GM23338 (cell line): ENCODE measurements at places on chromosomes 13 and 19.
A peak's percentile ranks its signal among the peaks of the same experiment; 100 is the strongest.

DNA sequence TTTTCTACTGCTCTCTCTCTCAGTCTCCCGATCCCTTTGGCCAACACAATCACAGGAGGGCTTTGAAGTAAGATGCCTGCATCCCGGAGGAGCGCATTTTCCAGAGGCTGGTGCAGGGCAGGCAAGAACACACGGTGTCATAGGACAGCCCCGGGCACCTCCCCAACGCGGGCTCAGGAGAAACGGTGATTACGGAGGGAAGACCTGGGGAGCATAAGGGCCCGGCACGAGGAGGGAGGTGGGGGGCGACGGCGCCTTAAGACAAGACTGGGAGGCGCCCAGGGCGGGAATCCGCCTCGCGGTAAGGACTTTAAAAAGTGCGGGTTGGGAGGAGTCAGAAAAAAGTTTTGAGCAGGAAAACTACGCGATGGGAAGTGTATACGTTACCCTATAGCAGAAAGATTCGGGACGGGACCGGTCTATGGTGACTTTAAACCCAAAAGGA is 18.7 kb upstream of the ZNF888 start:
- DNase-seq = peak; percentile 65

- DNase-seq = no peak
Measured at GRCh38 chr13:57612568-57612967, 19.0 kb upstream of the PCDH17 start.

DNA sequence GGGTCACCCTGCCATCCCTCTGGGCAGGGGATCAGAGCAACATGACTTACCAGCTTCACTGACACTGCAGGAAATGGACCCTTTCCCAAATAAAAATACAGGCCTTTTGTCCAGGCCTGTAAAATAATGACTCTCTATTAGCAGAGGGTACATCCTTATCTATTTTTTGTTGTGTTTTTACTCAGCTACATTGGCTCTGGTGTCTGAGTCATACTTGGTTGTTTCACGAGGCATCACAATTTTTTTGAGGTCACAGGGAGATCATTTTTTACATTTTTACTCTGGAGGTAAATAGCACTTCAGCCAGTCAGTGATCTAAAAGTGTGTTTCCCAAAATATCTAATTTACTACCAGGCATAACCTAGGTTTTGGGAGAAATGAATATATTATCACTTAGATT is 6.9 kb upstream of the HTR2A start:
- no peak for DNase-seq

GRCh38 chr19:51386882-51387520 is 773 bp downstream of the LIM2 start:
- no peak for DNase-seq

DNA sequence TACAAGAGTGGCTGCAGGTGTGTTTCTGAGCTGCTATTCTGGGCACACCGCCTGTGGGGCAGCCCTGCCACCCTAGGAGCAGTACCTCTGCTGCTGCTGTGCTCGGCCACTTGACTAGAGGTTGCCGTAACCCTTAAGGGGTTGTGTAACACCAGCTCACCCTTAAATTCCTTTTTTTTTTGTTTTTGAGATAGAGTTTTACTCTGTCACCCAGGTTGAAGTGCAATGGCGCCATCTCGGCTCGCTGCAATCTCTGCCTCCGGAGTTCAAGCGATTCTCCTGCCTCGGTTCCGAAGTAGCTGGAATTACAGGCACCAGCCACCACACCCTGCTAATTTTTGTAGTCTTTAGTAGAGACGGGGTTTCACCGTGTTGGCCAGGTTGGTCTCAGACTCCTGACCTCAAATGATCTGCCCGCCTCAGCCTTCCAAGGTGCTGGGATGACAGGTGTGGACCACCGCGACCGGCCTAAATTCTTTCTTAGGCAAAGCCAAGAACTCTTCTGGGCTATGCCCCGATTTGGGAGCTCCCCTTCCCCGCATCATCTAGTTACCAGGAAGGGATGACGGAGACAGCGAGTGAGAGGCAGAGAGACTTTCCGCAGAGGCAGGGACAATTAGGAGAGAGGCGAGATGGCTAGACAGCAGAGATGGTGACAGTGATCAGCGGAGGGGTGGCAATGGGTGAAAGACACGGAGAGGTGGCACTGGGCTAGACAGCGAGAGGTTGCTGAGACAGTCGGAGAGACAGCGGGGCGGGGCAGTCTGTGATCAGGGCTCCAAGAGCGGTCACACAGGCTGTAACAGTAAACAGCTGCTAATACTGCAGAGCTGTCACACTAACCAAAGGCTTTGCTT is 4.4 kb upstream of the LILRA5 start:
- peak; percentile 44 for DNase-seq

DNA sequence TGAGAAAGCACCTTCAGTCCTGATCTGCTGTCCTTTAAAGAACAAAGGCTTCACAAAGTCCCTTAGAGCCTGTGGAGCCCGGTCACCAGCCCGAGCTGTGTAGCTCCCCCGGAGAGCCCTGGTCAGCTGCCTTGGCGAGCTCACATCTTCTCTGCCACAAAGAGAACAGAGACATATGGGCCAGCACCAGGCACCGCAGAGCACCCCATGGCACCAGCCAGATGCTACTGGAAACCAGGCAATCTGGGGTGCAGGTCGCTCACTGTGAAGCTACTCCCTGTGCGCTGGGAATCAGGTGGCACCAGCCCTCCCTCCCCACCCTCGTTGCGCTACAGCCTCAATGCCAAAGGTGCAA is 44.3 kb upstream of the F7 start:
- DNase-seq = no peak

DNA sequence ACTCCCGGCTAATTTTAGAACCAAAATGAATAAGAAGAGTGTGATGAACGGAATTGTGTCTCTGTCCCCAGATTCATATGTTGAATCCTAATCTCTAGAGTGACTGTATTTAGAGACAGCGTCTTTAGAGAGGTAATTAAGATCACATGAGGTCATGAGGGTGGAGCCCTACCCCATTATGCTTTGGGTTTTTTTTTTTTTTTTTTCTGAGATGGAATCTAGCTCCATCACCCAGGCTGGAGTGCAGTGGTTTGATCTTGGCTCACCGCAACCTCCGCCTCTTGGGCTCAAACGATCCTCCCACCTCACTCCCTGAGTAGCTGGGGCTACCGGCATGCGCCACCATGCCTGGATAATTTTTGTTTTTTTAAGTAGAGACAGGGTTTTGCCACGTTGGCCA is 27.9 kb downstream of the FBXO27 start:
- no peak for DNase-seq

DNA sequence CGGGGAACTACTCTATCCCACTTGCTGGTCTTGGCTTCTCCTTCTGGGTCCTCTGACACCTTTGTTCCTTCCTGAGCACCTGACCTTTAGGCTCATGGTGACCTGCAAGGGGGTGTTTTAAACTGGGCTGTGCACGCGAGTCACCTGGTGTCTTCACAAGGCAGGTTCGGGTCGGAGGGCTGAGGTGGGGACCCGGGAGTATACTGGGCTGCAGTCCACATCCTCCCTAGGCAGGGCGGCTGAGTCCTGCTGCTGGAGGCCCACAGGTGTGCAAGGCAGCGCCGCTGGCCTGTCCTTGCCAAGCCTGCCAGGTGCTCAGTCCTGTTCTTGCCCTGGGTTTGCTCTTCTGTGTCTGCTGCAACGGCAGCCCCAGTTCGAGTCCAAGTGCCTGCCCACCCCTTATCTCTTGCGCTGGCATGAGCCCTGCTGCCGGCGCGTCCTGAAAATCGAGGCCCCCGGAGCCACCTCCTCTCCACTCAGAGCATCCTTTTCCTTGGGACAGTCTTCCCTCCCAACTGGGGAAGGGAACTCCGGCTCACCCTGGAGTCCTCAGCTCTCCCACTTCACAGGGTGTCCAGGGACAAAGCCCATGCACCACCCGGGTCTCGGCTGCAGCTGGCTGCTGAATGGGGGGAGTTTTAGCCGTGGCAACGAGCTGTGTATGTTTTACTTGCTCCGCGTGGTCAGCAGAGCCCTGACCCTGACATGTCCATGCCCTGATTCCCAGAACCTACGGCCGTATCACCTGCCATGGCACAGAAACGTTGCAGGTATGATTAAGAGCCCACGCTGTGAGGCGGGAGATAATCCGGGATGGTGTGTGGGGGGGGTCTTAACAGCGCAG is 193.5 kb downstream of the TEX29 start:
- no peak for DNase-seq

DNA sequence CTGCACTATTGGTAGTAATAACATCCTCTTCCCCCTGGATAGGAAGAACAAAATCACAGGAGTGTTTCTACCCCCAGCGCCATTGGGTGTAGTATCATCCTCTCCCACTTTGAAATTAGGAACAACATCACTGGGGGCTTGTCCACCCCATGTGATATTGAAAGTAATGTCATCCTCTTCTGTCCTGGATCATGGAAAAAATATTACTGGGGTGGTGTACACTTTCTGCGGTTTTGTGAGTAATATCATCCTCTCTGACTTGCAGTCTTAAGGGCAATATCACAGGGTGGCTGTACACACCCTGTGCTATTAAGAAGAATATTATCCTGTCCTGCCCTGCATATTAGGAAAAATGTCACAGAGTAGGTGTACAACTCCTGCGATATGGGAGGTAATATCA is 4.9 kb upstream of the RGCC start:
- DNase-seq = no peak

GRCh38 chr19:4357095-4357797 is 13.9 kb downstream of the MPND start:
- no peak for DNase-seq

GRCh38 chr19:47377208-47377701 is 28.1 kb downstream of the DHX34 start:
- no peak for DNase-seq

GRCh38 chr19:33773704-33774624 is 22.7 kb upstream of the KCTD15 start:
- no peak for DNase-seq

DNA sequence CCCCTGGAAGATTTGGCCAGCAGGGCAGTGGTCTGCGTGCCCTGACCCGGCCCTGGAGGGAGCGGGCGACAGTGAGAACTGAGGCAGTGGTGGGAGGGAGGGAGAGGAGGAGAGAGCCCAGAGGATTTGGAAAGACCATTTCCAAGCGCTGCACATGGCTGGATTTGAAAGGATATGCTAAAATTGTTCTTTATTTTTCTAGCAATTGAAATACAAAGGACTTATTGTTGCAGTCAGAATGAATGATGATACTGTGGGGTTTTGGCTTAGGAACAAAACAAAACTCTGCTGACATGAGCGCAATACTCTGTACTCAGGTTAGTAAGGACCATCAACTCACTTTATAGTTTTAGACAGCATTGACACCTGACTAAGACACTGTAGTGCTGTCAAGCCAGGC is 69.5 kb downstream of the TNFRSF19 start:
- no peak for DNase-seq

DNA sequence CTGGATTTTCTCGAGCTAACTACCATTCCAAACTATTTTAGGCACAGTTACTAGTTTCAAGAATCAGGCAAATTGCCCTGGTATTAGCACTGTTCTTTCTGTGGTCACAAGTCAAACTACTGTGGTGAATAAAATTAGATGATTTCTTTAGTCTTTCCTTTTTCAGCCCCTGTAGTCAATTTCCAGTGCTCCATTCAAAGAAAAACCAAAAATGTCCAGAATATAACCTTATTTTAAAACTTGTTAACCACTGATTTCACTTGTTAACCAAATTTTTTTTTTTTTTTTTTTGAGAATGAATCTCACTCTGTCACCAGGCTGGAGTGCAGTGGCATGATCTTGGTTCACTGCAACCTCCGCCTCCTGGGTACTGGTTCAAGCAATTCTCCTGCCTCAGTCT is 50.6 kb upstream of the USPL1 start:
- DNase-seq = no peak

DNA sequence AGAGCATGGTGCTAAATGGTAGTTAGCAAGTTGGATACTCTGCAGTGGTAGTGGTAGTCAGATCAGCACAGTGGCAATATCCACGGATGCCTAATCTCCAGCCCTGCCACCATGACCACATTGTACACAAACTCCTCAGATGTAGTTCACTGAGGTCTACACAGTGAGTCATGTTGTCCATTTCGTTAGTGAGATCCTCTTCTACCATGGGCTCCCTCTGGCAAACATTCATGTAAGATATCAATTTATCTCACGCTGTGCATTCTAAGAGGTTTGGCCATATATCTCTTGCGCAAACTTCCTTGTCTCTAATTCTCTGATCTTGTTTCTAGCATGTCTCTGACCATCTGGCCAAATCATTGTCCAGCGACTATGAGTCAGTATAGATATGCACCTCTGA is 58.2 kb downstream of the POLR1D start:
- DNase-seq = no peak

DNA sequence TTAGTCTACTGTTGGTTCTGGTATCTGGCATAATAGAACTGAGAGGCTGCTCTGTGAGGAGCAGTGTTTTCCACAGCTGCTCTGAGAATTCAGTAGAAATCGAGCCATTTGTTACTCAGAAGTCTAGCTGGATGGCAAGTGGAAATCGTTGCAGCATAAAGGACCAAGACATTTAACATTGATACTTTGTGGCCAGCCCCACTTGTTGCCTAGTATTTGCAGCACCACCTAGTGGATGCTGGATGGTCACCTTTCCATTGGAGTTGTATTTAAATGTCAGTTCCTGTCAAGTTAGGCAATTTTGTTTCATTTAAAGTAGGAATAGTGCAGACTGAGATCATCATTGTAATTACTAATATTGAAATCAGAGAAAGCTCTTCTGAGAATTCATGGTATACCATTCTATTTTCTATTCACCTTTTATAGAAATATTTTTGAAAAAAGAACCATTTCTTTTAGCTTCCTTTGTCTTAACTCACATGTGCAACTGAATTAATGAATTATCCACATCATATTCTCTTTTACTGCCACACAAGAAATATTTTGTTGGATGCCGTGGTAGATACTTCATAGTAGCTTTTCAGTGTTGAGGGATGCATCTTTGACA is 64.6 kb downstream of the PDS5B start:
- peak; percentile 87 for DNase-seq

DNA sequence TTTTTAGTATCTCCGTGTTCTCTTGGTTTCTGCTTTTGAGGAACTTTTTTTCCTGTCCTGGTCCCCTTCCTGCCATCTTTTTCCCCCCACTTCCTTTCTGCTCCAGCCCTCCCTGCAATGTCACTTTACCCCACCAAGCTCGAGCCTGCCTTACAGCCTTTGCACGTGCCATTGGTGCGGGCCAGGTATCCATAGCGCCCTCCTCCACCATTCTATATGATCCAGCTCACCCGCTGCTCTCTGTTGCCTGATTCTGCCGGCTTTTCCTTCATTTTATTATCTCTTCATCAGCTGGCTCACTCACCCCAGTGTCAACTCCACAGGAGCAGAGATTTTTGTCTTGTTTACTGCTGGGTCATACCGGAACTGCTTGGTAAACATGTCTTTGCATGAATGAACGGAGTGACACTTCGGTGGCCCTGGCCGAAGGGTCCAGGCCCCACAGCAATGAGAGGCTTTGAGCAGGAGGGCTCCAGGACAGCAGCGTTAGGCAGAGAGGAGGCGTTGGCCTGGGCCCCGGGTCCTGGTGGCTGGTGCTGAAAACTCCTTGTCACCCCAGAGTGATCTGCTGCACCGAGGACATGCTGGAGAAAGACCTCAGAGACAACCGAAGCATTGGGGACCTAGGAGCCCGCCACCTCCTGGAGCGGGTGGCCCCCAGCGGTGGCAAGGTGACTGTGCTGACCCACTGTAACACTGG is 1.2 kb downstream of the MRI1 start:
- peak; percentile 52 for DNase-seq
